Hepatic stellate cell (primary cell): ENCODE measurements at places on chromosomes 16 and 17.

GRCh38 chr17:64028874-64029464, 8.5 kb upstream of the ICAM2 start:
- peak; percentile 61 for DNase-seq

DNA sequence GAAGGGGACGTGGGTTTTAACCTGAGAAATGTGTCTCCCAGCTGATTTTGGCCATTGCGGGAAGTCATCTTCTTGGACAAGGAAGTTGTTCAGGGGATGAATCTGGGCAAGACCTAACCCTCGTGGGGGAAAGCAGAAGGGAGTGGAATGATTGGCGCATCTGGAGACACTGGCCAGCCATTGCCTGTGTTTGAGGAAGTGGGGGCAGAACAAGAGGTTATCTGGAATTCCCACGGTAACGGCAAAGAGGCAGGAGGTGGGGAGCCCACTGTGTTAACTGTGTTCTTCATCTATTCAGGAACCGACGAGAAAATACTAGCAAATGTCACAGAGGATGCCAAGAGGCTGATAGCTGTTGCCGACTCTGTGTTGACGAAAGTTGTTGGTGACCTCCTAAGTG, 66.9 kb downstream of the RNF213 start:
- DNase-seq = no peak

DNA sequence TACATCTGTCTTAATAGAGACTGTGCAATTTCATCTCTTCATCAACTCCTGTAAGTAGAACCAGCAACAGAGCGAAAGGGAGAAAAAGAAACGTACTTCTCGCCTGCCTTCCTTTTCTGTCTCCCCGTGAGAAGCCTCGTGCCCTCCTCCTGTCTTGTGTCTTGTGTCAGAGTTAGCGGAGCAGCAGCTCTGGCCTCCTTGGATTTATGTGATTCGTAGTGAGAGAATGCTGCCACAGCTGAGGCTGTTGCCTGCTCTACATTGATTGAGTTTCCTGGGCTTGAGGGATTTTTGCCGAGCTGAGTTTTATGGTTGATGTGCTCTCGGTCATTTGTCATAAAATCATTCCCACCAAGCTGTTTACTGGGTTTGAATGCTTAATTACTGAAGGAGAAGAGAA, 579.1 kb upstream of the RBFOX1 start:
- no peak for DNase-seq

- no peak for DNase-seq
Measured at GRCh38 chr17:39757931-39758873, 20.5 kb downstream of the GRB7 start.

DNA sequence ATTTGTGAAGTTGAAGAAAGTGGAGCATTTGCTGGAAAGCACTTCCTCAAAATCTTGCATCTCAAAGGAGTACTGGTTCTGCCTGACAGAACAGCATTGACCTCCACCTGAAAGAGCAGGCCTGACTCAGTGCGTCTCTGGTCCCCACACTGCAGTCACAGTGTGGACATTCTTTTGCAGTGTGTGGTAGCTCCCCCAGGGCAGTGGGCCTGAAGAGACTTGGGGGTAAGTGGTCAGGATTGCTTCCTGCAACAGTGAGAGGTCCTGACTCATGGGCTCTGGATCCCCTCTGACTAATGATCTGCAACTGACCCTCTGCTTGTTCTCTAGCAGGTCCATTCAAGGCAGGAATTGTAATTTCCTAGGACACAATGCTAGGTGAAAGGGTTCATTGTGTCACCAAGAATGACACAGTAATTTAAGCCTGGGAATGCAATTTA, 204.9 kb upstream of the KCNJ16 start:
- DNase-seq = peak; percentile 36

DNA sequence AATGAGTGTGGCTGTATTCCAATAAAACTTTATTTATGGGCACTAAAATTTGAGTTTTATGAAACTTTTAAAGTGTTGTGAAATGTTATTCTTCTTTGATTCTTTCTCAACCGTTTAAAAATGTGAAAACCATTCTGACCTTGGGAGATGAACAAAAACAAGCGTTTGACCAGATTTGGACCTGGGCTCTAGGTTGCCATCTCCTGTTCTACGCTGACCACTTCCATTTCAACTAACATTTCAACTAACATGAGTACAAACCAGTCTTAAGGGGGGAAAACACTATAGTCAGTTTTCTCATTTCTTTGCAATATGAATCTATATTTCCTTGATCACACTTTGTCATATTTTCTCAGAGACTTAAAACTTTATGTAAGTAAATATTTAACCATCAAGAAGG, 118.4 kb upstream of the IRX5 start:
- DNase-seq = no peak

DNA sequence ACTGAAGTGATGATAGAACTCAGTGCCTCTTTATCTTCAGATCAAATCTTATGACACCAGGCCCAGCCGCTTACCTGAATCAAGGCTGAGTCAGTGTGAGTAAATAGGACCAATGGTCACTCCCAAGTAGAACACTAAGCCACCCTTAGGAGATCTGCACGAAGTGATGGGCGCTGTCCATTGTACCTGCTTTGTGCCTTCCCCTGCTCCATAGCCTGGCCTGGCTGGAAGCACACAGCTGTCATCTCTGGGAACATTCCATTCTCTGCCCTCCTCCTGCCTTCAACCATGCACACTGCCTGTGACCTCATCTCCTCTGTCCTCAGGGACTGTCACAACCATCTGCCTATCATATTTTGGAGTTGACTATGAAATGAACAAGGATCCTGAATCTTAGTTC, 279.5 kb upstream of the ASIC2 start:
- no peak for DNase-seq

- no peak for DNase-seq
Measured at GRCh38 chr17:81652906-81653771, 3.2 kb downstream of the PDE6G start.

GRCh38 chr17:63438092-63439051, 7.7 kb downstream of the CYB561 start:
- no peak for DNase-seq

DNA sequence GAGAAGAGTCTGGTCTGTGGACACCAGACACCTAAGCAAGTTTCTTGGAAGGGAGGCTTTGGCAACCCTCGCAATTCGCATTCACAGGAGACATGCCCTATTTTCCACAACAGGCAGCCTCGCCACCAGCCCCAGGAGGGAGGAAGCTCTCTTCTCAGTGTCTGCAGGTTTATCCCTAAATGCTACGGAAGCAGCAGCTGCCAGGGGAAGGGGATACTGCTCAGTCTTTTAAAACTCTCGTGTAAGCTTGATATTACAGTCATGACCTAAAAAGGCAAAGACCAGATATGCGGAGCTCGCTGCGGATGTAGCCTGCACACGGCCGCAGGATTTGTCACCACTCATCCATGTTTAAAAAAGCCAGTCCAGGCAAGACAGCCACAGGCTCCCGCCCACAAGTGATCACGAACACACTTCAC, 159.2 kb upstream of the RPH3AL start:
- peak; percentile 84 for DNase-seq

DNA sequence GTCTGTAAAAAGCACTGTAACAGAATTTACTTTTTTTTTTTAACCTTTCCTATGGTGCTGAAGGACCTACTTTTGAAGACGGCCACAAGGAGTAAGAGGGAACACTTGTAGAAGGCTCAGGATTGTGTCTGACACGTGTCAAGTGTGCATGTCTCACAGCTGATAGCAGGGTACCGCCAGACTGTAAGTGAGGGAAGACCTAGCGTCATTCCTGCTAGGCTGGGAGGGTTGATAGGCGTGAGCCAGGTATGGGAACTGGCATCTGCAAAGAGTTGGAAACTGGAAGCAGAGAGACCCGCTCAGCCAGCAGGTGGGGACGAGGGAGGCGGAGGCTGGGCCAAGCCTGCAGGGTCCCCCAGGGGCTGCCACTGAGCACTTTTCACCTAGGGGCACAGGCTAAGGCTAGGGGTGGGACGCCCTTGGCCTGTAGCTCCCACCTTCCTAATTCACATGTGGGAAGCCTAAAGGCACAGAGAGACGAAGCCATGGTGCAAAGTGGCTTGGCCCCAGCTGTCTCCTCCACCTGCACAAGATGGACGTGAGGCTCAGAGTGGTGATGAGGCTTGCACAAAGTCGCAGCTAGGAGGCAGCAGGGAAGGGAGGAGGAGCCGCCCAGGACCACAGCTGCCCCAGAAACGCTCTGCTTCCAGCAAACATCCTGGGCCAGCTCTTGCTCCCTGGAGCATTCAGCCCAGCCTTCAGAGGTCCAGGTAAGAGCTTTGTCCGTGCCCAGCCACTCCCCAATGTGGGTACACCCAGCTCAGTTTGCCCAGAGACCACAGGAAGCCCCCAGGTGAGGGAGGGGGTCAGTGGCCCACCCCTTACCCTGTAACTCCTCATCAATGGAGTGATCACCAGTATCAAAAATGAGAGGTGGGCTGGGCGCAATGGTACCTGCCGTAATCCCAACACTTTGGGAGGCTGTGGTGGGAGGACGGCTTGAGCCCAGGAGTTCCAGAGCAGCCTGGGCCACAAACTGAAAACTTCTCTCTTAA, 18.9 kb downstream of the VASN start:
- DNase-seq = peak; percentile 49

DNA sequence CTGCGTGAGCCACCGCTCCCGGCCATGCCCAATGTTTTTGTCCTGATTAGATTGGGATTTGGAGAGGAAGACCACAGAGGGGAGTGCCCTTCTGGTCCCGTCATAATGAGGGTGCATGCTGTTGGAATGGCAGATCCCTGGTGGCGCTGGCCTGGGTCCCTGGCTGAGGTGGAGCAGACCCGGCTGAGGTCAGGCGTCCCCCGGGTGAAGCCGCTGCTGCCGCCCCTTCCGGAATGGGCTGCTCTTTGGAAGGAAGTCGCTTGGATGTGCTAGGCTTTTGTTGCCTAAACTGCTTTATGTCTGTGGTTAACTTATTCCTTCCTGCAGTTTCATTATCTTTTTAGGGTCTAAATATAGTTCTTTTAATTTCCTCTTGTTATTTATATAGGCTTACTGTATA, 120.3 kb upstream of the CHMP6 start:
- DNase-seq = no peak

GRCh38 chr17:46002311-46002972, 3.4 kb downstream of the STH start:
- peak; percentile 74 for DNase-seq

GRCh38 chr17:4490109-4490591, 8.5 kb upstream of the SPNS2 start:
- no peak for DNase-seq

DNA sequence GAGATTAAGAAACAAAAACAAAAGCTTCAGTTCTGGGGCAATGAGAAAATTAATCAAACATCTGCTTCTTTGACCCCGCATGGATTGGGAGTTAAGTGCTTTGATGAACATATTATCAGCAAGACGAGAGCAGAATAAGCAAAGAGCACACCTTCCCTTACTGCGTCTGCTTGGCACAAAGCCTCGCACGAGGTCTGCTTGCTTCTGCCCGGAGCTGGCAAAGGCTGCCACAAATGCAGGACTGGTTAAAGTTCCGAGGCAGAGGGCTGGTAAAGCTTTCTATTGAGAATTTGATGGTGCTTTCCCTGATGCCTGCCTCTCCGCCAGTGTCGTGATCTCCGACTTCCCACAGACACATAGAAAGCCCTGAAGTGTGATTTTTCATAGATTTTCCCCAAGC, 17.0 kb downstream of the VAT1L start:
- DNase-seq = no peak

- DNase-seq = no peak
Measured at GRCh38 chr16:2966043-2966807, 2.1 kb downstream of the KREMEN2 start.

GRCh38 chr17:75927286-75927922, 13.4 kb downstream of the FBF1 start:
- DNase-seq = peak; percentile 47

- DNase-seq = no peak
Measured at GRCh38 chr17:50887705-50888245, 21.6 kb upstream of the TOB1 start.
